ENCODE measurements at places on chromosomes 2 and 18.
A peak's percentile ranks its signal among the peaks of the same experiment; 100 is the strongest.

DNA sequence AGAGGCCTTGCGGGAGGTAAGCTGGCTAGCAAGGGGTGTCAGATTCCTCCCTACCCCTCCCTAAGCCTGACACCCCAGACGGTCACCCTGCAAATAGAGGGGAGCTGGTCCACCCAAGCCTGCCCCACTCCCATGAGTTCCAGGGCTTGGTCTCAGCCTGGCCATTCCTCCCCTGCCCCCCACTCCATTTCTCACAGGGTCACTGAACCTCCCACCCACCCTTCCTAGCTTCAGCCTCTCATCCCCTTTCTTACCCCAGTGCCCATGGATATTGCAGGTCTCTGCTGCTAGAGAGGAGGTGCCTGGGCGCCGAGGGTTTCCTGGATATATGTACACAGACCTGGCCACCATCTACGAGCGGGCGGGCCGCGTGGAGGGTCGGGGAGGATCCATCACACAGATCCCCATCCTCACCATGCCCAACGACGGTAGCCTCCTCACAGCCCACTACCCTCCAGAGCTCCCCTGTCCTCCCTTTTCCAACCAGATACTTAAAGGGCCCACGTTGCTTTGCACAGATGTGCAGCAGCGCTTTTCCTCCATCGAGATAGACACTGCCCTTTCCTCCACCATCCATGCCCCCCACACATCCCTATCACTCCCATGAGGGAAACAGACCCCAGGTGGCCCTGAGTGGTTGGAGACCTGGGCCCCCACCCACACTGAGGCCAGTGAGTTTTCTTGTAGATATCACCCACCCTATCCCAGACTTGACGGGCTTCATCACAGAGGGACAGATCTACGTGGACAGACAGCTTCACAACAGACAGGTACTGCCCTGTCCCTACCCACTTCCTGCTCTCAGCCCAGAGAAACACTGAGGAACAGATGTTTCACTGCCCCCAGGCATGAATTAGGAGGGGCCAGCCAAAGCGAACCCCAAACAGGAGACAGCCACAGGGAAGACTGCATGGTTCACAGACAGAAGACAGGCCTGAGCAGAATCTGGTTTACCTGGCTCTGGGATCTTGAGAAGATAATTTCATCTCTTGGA lies 15.2 kb upstream of the ANKRD53 start:
- peak; percentile 18 for DNase-seq

GRCh38 chr18:3799515-3799914 lies 349.5 kb downstream of the TGIF1 start:
- DNase-seq: no peak

GRCh38 chr2:172102391-172103359 lies at the start of gene DLX2:
TSS of gene DLX2 (minus strand) at chr2:172102900. CDS start at chr2:172102538, 362 bp downstream.
- DNase-seq: peak; percentile 98

GRCh38 chr2:117833911-117834310 lies 19.4 kb downstream of the DDX18 start:
- DNase-seq: no peak

GRCh38 chr18:9380101-9380500 lies 45.5 kb downstream of the TWSG1 start:
- DNase-seq: no peak

DNA sequence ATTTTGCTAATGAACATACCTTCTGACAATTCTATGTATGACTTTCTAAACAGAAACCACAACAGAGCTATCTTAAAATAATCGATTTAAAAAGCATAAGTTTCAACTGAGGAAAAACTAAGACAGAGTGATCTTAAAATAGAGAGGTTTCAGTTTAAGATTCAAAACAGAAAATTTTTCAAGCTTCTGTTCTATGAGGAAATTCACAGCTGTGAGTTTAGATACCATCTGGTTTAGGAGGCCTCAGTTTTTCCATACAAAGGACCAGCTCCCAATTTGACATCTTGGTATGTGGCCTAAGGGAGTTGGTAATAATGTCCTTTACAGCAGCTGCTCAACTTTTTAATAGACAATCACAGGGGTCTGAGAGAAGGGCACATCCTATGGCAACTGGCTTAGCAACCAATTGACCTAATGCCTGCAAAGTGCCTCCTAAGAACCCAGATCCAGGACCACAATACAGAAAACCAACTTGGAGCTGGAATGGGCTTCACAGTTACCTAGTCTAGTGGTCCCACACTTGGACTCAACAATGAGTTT lies 39.7 kb downstream of the MDH1 start:
- no peak for DNase-seq

GRCh38 chr2:37982147-37982582 lies 57.1 kb downstream of the RMDN2 start:
- DNase-seq: peak; percentile 62

DNA sequence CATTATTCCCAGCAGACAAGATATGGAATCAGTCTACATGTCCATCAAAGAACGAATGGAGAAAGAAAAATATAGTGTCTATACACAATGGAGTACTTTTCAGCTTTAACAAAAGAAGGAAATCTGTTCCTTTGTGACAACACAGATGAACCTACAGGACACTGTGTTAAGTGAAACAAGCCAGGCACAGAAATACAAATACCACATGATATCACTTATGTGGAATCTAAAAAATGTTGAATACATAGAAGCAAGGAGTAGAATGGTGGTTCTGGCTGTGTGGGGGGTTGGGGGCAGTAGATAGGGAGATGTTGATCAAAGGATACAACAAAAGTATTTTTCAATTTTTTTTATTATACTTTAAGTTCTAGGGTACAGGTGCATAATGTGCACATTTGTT lies 347.7 kb upstream of the MAP2 start:
- no peak for DNase-seq

GRCh38 chr2:23387845-23388244 lies 2.9 kb downstream of the KLHL29 start:
- DNase-seq: no peak

DNA sequence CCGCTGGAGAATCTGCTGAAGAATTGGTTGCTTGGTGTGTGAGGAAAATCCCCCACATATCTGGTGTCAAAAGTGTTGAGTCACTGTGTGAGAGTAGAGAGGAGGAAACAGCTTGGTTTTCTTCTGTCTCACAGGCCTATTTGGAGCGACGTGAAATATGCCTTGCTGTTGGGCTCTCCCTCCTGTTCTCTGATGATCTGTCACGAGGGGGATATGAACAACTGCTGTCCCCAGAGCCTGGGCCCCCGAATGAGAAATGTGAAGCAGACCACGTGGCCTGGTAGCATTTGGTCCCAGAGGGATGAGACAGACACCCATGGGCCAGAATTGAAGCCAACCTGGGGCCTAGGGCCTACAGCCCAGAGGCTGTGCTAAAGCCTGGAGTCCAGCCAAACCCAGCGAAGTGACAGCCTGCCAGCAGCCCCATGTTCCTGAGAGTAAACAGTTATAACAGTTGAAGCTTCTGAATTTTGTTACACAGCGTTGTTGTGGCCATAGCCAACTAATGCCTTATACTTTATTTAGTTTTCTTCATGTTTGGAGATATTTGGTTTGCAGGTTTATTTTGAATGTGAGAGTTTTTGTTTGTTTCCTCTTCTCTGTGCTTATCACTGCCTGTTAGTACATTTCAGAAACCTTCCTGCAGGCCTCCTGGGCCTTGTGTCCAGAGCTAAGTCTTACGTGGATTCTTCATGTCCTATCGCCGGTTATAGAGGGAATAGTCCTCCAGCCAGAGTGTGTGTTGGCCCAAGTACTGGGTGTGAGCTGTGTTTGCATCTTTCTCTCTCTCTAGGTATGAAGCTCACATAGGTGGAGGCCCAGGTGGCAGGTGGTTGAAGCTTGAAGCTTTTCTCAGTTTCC lies 18.7 kb upstream of the COLEC12 start:
- no peak for DNase-seq

- no peak for DNase-seq
These were observed 192.8 kb downstream of the ARHGAP15 start for GRCh38 chr2:143321994-143322393.

GRCh38 chr18:76351961-76352581 lies 143.0 kb downstream of the ZNF516 start:
- DNase-seq: peak; percentile 52

- DNase-seq: peak; percentile 56
These were observed 62.8 kb upstream of the SLC38A11 start for GRCh38 chr2:165017966-165018596.

DNA sequence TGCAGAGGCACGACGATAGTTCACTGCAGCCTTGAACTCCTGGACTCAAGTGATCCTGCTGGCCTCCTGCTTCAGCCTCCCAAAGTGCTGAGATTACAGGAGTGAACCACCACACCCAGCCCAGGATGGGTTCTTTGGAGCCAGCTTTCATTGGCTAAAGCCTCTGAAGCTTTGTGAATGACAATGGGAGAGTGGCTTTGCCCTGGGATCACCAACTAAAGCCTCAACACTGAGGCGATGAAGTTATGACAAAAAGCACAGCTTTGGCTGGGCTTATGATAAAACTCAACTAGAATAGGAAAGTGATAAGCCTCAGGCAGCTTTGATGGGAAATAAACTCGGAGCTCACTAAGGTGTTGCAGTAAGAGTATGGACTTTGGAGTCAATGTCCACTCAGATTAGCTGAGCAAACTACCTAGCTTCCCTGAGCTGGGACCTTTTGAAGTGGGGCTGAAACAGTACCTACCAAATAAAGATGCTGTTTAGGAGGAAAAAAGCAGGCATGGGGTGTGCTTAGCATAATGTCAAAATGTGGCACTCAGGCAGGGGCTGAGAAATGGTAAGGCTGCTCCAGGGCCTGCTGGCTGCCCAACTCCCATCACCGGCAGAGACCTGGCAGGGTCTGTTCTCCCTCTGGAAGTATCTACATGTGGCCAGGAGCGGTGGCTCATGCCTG lies 4.3 kb downstream of the TMEM127 start:
- DNase-seq: no peak

GRCh38 chr2:233009661-233010060 lies 3.4 kb downstream of the NGEF start:
- no peak for DNase-seq

DNA sequence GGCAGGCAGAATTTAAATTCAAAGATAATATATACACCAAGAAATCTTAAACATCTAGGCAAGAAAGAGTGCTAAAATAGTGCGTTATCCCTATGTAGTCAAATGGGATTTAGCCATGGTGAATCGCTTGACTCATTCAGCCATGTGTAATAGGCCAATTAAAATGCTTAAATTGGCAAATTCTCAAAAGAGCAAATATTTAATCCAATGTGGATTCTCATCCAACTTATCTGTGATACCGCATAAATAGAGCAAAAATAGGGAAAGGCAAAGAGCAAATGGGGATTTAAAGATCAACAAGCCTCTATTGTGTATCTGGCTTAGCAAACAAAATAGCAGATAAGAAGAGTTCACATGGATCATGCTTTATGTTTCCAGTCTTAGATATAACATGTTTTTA lies 123.2 kb upstream of the RPRM start:
- DNase-seq: no peak
